Uterus (tissue), 4 donors: ENCODE measurements at places on chromosomes 2 and 18.

DNA sequence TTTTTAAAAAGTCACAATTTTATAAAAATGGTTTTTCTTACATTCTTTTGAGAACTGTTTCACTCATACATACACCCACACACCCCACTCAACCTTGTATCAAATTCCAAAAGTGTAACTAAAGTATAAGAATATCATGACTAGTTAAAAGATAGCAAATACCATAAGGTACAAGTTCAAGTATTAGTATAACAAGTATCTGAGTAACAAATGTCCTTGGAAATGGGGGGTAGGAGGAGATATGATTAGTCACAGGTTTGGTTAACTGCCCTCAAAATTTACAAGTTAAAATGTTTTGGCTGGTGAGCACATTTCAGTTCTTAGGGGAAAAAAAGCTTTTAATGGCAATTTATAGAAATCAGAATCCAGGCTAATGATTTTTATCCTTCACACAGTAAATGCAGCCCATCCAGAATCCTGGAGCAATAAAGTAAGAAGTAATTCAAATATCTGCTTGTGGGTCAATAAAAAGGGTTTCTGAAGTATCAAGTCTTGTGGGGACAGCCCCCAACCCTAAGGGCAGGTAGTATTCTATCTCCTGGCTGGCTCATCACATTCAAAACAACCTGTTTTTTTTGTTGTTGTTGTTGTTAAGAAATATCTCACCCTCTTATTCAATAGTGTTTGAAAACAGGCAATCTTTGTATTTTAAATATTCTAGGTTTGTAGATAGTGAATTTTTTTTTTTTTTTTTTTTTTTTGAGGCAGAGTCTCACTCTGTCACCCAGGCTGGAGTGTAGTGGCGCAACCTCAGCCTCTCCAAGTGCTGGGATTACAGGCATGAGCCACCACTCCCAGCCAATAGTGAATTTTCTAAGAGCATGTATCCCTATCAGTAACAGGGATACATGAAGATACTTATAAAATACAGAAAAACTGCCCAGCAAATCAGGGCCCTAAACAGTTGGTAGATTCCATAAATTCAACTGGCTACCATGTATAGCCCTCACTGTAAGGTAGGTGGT lies 14.5 kb downstream of the IAH1 start:
- H3K27me3 ChIP-seq = no peaks in the 10 kb centered on the region
- no peak overlapping the region for H3K27ac ChIP-seq
- DNase-seq = no peak

- H3K36me3 ChIP-seq = no peaks in the 10 kb centered on the region
- no peak overlapping the region for H3K4me3 ChIP-seq
- no peaks in the 10 kb centered on the region for H3K27me3 ChIP-seq
- DNase-seq = no peak
- H3K4me1 ChIP-seq = no peaks in the 10 kb centered on the region
Observed at GRCh38 chr2:15579641-15580040, 12.0 kb upstream of the DDX1 start.

GRCh38 chr2:72220170-72220569 lies 72.5 kb upstream of the CYP26B1 start:
- H3K27me3 ChIP-seq = no peaks in the 10 kb centered on the region
- no peaks in the 10 kb centered on the region for H3K36me3 ChIP-seq
- no peak for DNase-seq
- no peak overlapping the region for H3K27ac ChIP-seq
- H3K4me1 ChIP-seq = no peaks in the 10 kb centered on the region

DNA sequence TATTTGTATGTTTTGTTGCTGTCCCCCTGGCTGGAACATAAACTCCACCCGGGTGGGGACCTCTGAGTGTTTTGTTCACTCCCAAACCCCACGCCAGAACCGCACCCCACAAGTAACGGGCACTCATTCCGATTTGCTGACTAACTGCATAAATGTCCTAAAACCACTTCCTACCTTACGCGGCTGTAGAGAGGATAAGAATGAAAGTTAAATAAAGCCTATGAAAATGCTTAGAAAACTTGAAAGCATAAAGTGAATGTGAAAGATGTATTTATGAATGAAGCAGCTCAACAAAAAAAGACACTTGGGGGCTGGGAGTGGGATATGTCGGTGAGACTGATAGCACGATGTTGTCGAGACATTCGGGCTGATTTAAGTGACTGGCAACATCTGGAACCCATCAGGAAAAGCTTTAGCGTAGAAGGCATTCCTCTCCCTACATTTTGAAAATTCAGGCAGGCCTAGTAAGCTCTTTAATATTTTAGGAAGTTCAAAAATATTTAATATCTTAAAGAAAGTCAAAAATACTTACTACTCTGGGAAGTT lies 206.7 kb downstream of the SH3RF3 start:
- no peaks in the 10 kb centered on the region for H3K27me3 ChIP-seq
- peaks cover 7% of the 10 kb centered on the region for H3K4me1 ChIP-seq
- no peak overlapping the region for H3K27ac ChIP-seq
- DNase-seq = no peak

DNA sequence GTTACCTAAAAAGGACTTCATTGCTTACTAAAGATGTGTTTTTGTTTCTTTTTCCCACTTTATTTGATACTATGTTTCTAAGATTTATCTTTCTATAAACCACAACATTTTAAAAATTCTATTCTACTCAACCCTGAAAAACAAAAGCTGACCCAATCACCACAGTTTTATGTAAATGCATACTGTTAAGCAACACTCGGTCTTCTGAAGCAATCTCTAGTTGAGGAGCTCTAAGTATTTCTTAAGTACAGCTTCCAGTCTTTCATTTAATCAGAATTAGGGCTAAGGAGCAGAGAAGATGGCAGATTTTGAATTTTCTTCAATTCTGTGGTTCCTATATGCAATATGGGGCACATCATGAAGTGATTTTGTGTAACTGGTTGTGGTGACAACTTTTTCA lies 72.2 kb upstream of the SLC4A10 start:
- no peaks in the 10 kb centered on the region for H3K4me1 ChIP-seq
- H3K27me3 ChIP-seq = no peaks in the 10 kb centered on the region
- no peaks in the 10 kb centered on the region for H3K36me3 ChIP-seq
- DNase-seq = no peak

DNA sequence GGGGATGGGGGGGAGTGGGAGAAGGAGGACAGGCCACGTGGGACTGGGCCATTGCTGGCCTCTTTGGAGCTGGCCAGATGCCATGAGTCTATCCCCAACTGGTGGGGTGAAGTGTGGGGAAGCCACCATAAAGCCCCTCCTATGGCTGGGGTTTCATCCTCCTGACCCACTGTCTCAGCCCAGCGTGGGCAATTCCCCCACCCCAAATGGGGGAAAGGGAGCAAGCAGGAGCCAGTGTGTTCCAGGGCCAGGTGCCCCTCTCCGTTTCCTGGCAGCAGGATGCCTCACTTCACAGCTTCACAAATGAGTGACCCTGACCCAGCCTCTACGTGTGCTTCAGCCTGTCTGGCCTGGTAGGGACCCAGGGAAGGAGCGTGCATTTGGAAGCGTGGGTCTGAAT lies 474.7 kb upstream of the HS6ST1 start:
- no peaks in the 10 kb centered on the region for H3K27me3 ChIP-seq
- no peaks in the 10 kb centered on the region for H3K36me3 ChIP-seq
- no peak overlapping the region for H3K27ac ChIP-seq
- no peak for DNase-seq
- no peak overlapping the region for H3K4me3 ChIP-seq
- no peaks in the 10 kb centered on the region for H3K4me1 ChIP-seq

GRCh38 chr2:54879598-54880332 lies 156.3 kb downstream of the EML6 start:
- DNase-seq = no peak
- no peak overlapping the region for H3K4me3 ChIP-seq
- no peaks in the 10 kb centered on the region for H3K27me3 ChIP-seq
- no peak overlapping the region for H3K27ac ChIP-seq
- H3K36me3 ChIP-seq = no peaks in the 10 kb centered on the region
- no peaks in the 10 kb centered on the region for H3K4me1 ChIP-seq

DNA sequence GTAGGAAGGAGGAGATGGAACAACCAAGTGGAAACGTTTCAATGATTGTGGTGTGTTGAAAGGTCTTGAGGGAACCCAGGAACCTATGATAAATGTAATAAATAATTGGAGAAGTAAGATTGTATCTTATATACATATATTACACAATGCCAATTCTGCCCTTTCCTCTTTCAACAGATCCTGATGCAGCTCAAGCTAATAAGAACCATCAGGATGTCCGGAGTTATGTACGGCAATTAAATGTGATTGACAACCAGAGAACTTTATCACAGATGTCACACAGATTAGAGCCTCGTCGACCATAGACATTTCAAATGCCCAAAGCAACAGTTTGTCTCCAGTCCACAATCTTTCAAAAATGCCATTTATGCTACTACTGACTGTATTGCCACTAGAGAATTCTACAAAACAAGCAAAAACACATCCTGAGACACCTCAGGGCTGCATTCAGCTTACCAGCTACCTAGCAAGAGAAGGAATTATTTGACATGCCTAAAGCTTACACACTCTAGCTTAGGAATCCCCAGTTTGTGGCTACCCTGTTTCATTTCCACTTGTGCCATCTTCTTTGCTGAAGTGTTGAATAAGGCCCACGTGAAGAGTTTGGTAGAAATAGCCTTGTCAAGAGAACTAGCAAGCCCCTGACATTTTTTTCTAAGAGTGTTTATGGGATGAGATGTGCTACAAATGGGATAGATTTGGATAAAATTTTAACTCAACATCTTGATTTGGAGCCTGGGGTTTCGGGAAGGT lies 24.0 kb upstream of the MAP3K20 start:
- H3K4me3 ChIP-seq = no peak overlapping the region
- no peaks in the 10 kb centered on the region for H3K4me1 ChIP-seq
- no peaks in the 10 kb centered on the region for H3K27me3 ChIP-seq
- H3K27ac ChIP-seq = no peak overlapping the region
- no peak for DNase-seq
- H3K36me3 ChIP-seq = no peaks in the 10 kb centered on the region

GRCh38 chr2:217279556-217279955 lies 419.7 kb upstream of the TNP1 start:
- no peaks in the 10 kb centered on the region for H3K4me1 ChIP-seq
- no peaks in the 10 kb centered on the region for H3K36me3 ChIP-seq
- H3K27me3 ChIP-seq = no peaks in the 10 kb centered on the region

GRCh38 chr18:31710826-31711225 lies 26.4 kb upstream of the B4GALT6 start:
- no peaks in the 10 kb centered on the region for H3K36me3 ChIP-seq
- no peaks in the 10 kb centered on the region for H3K4me1 ChIP-seq
- H3K27me3 ChIP-seq = no peaks in the 10 kb centered on the region
- no peak for DNase-seq
- no peak overlapping the region for H3K27ac ChIP-seq

- H3K4me3 ChIP-seq = no peak overlapping the region
- DNase-seq = no peak
- H3K36me3 ChIP-seq = no peaks in the 10 kb centered on the region
- H3K4me1 ChIP-seq = no peaks in the 10 kb centered on the region
- H3K27me3 ChIP-seq = no peaks in the 10 kb centered on the region
Observed at GRCh38 chr2:158025255-158025996, 76.2 kb upstream of the UPP2 start.

DNA sequence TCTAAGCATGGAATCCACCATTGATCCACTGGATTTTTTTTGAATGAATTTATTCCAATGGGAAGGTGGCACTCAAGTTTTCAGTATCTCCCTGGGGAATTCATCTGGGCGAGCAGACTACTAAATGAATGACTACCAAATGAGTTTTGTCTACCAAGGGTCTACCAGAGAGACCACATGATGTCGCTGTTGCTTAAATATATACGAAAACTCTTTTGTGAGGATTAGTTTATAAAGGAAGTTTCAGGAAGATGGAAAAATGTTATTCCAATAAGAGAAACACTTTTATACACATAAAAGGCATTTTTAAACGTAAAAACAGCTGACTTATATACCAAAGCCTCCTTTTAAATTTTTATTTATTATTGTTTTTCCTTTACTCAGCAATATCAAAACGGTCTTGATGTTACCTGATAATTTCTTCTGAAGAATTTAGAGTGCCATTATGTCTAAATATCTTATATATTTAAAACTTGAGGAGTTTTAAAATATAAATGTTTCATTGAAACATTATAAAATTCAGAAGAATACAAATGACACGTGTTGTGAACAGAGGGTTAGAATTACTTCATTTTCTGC lies 139.7 kb downstream of the HRH4 start:
- no peaks in the 10 kb centered on the region for H3K4me1 ChIP-seq
- DNase-seq = peak; percentile 17
- H3K27ac ChIP-seq = no peak overlapping the region
- no peaks in the 10 kb centered on the region for H3K27me3 ChIP-seq
- no peaks in the 10 kb centered on the region for H3K36me3 ChIP-seq

- no peaks in the 10 kb centered on the region for H3K36me3 ChIP-seq
- H3K4me3 ChIP-seq = no peak overlapping the region
- H3K27me3 ChIP-seq = no peaks in the 10 kb centered on the region
- peak overlapping the region; percentile 83 for H3K27ac ChIP-seq
- peak; percentile 22 for DNase-seq
Observed at GRCh38 chr18:29181151-29181901, 1004.4 kb upstream of the CDH2 start.

DNA sequence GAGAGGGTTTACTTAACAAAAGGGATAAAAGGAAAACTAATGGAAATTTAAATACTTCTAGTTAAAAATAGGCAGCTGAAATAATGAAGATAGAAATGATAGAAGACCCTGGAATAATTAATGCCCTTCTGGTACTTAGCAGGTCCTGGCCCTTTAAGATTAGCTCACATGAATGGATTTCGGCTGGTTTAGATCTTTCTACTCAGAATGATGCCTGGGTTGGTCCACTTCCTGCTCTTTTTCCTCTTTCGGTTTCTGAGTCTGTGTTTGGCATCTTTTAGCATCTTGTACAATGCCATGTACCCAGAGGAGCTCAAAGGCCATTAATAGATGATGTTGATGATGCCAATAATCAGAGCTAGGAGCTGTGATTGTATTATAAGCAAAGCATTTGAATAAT lies 290.5 kb downstream of the CLIP4 start:
- H3K4me1 ChIP-seq = no peaks in the 10 kb centered on the region
- no peaks in the 10 kb centered on the region for H3K36me3 ChIP-seq
- no peak overlapping the region for H3K27ac ChIP-seq
- no peaks in the 10 kb centered on the region for H3K27me3 ChIP-seq

DNA sequence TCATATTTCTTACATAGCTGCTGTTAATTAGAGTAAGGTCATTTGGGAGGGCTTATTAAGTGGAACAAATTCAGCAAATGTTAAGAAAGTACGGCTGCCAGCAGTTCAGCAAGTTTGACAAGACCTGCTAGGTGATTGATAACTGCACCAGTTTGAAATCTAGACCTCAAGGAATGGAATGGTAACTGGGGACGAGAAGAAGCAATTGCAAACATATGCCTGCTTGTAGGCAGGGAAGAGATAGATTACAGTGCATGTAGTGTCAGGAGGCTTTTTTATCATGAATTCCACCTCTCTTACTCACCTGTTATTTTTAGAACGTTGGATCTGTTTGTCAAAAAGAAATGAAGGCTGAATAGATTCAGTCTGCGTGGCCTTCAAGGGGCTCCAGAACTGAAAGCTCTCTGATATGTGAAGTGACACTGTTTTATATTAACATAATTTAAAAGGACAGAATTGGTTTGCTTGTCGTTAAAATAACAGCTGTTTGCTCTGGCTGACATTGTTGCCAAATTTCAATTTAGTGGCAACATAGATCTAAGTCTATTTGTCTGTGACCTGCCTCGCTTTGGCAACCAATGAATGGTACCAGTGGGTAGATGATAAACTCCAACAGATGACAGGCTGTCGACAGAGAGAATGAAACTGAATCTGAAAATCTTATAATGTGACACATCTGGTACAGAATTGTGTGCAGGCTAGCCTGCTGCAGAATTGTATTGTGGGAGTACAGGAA lies 199.3 kb downstream of the ZNF407 start:
- H3K27me3 ChIP-seq = no peaks in the 10 kb centered on the region
- no peak overlapping the region for H3K27ac ChIP-seq
- H3K4me3 ChIP-seq = no peak overlapping the region
- no peak for DNase-seq

- H3K4me3 ChIP-seq = no peak overlapping the region
- no peaks in the 10 kb centered on the region for H3K36me3 ChIP-seq
- H3K4me1 ChIP-seq = no peaks in the 10 kb centered on the region
- no peaks in the 10 kb centered on the region for H3K27me3 ChIP-seq
- H3K27ac ChIP-seq = no peak overlapping the region
Observed at GRCh38 chr2:98532756-98533155, 75.6 kb downstream of the COA5 start.
